ENCODE measurements at places on chromosomes 16 and 17.

DNA sequence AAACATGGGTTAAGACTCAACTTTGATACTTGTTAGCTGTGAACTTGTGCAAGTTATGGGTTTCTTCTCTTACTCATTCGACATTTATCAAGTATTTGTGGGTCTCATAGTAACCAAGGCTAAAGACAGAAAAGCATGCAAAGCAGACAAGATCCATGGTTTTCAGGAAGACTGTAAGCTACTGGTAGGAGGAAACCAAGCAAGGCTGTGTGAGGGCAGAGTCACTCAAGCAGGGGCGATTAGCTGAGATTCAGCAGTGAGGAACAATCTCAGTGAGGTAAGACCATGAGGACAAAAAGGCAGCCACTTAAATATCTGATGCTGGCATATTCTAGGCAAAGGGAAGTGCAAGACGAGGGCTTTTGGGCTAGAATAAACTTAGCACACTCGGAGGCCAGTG is 29.5 kb downstream of the MBTD1 start:
- no peak for DNase-seq

DNA sequence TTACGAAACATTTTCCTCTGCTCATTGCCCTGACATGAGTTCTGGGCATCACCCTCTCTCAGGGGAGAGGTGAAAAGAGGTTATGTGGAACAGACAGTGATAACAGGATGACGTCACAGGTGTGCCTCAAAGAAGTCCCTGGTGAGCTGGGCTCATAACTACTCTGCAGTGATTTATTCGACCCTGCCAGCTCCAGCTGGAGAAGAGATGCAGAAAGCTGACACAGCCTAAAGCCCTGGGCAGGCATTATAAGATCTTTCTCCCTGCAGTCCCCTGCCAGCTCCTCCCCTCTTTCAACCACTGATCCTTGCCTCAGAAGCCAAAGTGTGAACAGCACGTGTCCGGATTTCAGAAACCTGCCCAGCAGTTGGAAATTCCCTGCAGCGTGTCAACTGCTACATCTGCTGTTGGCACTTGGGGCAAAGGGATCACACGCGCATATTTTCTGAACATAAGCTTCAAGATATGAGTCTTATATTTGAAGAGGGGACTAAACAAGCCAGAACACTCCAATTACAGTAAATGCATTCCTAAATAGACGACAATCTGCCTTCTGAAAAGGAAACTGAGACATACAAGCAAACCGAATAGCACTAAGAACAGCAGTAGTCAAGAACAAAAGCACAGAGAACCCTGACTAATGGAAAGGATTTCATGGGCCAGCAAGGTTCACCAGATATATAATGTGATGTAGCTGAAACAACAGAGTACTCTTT is 80.5 kb downstream of the SMG6 start:
- peak; percentile 84 for DNase-seq

- DNase-seq = no peak
Observed at GRCh38 chr17:70394473-70395232, 225.3 kb downstream of the KCNJ2 start.

DNA sequence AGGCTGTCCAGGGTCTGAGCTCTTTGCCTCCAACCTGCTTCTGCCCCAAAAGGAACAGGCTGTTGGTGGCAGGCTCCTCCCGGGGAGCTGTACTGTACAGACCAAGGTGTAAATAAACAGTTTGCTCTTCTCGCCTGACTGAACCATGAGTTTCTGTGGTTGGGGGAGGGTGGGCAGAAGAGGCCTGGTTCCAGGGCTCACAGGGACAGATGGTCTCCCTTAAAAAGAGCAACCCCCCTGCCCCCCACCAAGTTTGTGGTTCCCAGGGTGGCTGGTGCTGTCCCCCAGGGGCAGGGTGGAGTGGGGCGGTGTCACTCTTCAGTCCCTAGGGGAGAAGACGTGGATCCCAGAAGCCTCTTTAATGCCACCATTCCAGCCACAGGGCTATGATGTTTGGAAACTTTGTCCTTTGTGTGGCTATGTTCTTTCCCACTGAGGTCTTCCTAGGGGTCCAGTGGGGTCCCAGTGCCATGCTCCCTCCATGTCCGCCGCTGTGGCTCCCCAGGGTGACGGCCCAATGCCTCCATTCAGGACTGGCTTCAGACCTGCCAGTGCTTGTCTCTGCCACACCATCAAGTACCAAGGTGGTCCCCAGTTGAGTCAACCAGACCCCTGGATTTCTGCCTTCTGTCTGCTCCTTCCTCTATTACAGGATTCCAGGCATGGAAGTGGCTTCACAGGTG is 146.7 kb downstream of the RAB11FIP4 start:
- DNase-seq = no peak

- DNase-seq = no peak
Observed at GRCh38 chr17:34006126-34006525, 249.0 kb upstream of the CCL2 start.

- peak; percentile 54 for DNase-seq
Observed at GRCh38 chr16:68289621-68290329, 21.0 kb downstream of the SLC7A6OS start.

GRCh38 chr17:42457107-42457792 is 1.4 kb upstream of the ATP6V0A1 start:
- DNase-seq = no peak

DNA sequence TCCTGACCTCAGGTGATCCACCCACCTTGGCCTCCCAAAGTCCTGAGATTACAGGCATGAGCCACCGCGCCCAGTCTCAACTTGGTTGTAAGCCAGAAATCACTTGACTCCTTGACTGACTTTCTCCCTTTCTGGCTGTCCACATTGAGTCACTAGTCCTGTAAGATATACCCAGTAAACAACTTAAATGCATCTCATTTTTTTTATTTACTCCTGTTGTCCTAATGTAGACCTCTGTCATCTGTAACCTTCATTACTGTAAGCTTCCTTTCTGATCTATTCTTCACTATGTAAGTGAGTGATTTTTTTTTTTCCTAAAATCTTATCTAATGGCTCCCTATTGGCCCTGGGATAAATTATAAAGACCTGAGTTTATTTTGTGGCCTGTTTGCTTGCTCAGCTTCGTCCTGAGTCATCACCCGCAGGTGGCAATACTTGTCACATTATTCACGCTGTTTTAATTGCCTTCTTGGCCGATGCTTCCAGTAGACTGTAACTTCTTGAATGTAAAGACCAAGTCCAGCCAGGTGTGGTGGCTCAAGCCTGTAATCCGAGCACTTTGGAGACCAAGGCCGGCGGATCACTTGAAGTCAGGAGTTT is 41.0 kb downstream of the PAFAH1B1 start:
- no peak for DNase-seq

- DNase-seq = no peak
Observed at GRCh38 chr16:67154578-67155294, 3.9 kb upstream of the B3GNT9 start.

DNA sequence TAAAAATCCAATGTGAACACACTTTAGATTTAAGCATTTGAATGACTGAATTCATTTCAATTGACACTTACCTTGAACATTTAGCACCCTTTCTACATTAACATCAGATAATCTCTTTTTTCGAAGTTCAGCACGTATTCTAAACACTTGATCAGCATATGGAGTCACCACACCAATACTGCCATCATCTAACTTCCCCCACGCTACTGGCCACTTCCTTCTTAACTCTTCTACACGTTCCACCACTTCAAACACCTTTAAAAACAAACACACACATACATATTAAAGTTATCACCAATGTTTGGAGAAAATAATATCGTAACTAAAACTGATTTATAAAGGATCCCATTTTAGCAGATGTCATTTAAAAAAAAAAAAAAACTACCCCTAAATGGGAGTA is 93.5 kb downstream of the CACNG1 start:
- DNase-seq = peak; percentile 24

DNA sequence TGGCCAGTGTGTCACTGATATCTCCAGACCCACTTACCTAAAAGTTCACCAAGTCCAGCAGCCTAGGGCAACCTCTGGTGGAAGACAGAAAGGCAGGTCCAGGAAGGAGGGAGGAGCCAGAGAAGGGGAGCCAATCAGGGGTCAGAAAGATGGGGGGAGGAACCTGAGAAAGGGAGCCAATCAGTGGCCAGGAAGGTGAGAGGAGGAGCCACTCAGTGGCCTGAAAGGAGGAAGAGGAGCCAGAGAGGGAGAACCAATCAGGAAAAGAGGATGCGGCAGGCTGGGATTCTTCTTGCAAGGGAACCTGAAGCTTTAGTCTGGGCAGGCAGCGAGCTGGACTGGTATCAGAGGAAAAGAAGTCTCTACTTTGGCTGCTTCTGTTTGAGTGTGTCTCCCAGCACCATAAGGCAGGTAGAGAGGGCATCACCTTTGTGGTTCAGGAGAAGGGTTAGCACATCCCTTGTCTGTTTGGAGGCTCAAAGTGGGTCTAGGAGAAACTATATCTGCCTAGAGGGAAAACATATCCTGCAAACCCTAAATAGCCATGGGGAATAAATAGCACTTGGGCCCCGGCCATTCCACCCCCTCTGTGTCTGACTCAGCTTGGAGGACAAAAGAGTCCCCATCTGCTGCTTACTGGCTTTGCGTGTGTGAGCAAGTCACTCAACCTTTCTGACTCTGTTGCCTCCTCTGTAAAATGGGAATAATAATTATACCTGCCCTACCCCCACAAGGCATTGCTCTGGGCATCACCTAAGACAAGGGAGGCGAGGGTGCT is 43.4 kb upstream of the CRHR1 start:
- DNase-seq = peak; percentile 31

- no peak for DNase-seq
Observed at GRCh38 chr16:55041540-55042234, 111.0 kb downstream of the IRX5 start.

GRCh38 chr17:82495844-82496528 is 23.5 kb upstream of the FOXK2 start:
- no peak for DNase-seq

- DNase-seq = peak; percentile 88
Observed at GRCh38 chr16:75074920-75075687, 41.5 kb downstream of the LDHD start.

GRCh38 chr16:58030136-58030840 is 4.7 kb downstream of the MMP15 start:
- DNase-seq = no peak

DNA sequence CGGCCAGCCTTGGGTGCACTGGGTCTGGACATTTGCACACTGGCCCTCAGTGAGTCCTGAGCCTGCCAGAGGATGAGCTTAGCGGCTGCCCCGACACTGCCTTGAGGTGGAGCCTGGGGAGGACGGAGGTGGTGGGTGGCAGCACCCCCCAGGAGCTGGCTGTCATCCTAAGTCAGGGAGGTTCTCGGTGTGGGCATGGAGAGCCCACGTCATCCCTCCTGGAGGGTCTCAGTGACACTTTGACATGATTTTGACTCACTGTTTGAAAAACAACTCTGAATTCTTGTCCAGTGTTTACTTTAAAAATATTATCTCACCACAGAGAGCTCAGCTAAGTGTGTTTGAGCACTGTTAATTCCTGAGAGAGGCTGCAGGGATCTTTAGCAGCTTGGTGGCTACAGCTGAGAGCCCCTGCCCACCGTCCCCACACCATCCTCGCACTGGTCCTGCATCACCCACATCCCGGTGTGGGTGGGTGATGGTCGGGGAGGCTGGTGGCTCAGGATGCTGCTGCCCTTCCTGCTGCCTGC is 63.1 kb downstream of the BANP start:
- DNase-seq = no peak

GRCh38 chr16:64974381-64974780 is 147.5 kb downstream of the CDH11 start:
- no peak for DNase-seq

- DNase-seq = no peak
Observed at GRCh38 chr17:17080781-17081180, 38.5 kb downstream of the MPRIP start.

GRCh38 chr16:51175081-51175480 is 24.0 kb upstream of the SALL1 start:
- no peak for DNase-seq
